A549 treated with dexamethasone at 1 μM for 4 hours (cell line): ENCODE measurements at places on chromosomes 7 and 10. TPM values are rescaled to one million over a fixed set of nuclear protein-coding genes. Genes with fewer than 3 reads are reported as not detected.

The OGDHL gene
- total RNA-seq: 0.41 to 0.60 TPM (median 0.50 TPM) in 5 replicates

The TRPV5 gene
- total RNA-seq: not detected in 5 replicates

The RBP3 gene
- total RNA-seq: not detected in 5 replicates

The AKR1C4 gene
- 0.14 to 0.40 TPM (median 0.25 TPM) in 5 replicates for total RNA-seq

The TMEM213 gene
- not detected in 5 replicates for total RNA-seq

The CCL24 gene
- not detected in 5 replicates for total RNA-seq

The ZNF511 gene
- 60.8 to 75.5 TPM (median 68.0 TPM) in 5 replicates for total RNA-seq

The MYO1G gene
- 0.14 to 0.33 TPM (median 0.26 TPM) in 5 replicates for total RNA-seq

The FGFBP3 gene
- total RNA-seq: 2.1 to 2.4 TPM (median 2.3 TPM) in 5 replicates

The GFRA1 gene
- 8.4 to 12.2 TPM (median 11.6 TPM) in 5 replicates for total RNA-seq

The BLNK gene
- total RNA-seq: 0.09 TPM in 1 of 5 replicates, not detected in the others
